ENCODE measurements at places on chromosomes 13 and 19.
A peak's percentile ranks its signal among the peaks of the same experiment; 100 is the strongest.

GRCh38 chr13:75485286-75486062, 3.5 kb upstream of the TBC1D4 start:
- no peak for DNase-seq

DNA sequence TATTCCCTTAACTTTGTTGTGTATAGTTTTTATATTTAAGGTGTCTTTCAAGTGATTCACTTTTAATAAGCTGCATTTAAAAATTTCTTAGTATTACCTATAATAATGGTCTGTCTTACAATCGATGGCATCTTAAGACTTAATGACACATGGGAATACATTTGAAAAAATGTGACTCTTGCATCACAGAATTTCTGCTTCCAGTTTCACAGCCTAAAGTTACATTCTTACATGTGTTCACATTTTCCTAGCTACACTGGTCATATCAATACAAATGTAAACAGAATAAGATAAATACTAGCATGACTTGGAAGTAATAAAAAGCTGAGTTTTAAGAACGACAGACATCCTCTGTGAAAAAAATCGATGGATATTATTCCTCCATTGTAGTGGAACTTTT, 1597.1 kb upstream of the MIR17HG start:
- no peak for DNase-seq

DNA sequence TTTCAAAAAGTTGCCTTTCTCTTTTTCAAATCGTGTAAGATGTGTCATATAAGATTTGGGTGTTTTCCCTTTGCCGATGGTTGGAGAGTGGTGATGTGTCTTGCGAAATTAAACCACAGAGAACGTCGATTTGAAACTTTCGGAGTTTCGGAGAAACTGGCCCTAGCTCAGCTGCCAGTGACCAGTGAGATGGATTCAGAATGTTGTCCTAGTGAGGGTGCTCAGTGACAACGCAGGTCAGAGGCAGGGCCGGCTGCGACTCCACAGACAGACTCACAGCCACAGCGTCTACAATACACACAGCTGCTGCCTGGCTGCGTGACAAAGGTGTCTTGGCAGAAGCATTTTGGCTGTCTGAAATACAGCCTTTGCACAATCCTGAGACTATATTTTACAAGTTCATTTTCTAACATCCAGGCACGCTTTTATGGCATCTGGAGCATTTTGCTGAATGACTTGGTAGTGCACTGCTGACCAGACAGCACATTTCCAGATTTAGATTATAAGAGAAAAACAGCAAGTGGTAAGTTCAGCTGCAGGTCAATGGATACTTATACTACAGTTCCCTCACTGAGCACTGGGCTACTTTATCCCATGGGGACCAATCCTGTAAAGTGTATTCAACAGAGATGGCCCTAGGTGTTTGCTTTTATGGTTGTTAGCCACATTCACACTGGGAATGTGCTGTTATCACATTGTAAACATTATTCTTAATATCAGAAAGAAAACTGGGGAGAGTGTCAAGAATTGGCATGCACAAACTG, 207.5 kb downstream of the KCNRG start:
- peak; percentile 75 for DNase-seq

DNA sequence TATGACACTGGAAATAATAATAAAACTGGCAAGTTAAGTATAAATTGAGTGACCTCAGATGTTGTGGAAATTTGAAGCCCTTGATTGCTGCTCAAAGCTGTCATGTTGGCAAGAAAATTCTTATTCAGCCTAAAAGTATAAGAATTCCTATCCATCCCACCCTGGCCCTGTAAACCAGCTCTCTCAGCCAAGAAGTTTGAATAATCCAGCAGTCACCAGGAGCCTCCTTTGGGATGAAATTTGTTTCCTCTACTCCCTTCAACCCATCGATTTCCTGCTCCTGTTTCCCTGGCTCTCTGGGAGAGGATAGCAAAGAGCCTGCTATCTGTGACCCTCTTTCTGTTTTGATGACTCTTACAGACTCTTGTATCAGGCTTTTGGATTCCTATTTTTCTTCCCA, 169.3 kb downstream of the LHFPL6 start:
- DNase-seq, result no peak

GRCh38 chr13:96700657-96701056, 293.6 kb downstream of the OXGR1 start:
- no peak for DNase-seq

DNA sequence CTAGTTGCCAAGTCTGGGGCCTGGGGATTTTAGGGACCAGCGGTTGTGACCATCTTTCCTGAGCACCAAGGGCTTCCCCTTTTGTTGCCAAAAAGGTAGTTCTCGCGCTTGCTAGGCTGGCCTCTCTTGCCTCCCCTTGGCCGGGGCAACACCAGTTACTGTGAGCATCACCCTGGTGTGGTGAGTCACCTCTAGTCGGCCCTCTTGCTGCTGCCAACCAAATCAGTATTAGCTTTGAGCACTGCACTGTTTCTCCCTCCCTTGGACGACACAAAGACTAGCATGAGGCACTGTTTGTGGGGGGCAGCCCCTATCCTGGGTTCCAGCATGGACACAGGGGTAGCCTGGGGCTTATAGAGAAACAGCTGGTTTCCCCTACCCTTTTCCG, 6.9 kb downstream of the SYDE1 start:
- DNase-seq, result no peak

DNA sequence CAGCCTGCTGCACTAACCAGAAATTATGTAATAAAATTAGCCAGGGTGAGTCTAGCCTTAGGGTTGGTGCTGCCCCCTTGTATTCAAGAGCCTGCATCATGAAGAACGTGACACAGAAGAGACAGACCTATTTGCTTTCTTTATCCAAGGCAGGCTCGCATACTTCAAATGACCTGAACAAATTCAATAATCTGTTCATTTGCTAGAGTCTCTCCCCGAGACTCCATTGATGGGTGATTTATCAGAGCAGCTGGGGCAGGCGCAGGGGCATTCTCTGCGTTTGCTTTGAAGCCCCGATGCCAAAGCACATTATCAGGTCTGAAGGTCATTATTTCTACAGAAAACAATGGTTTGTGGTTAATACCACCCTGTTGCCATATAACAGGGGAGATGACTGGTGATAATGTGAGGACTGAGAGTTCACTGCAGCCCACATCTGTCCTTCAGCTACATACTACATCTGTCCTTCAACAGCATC, 520.3 kb downstream of the DIAPH3 start:
- DNase-seq, result no peak

DNA sequence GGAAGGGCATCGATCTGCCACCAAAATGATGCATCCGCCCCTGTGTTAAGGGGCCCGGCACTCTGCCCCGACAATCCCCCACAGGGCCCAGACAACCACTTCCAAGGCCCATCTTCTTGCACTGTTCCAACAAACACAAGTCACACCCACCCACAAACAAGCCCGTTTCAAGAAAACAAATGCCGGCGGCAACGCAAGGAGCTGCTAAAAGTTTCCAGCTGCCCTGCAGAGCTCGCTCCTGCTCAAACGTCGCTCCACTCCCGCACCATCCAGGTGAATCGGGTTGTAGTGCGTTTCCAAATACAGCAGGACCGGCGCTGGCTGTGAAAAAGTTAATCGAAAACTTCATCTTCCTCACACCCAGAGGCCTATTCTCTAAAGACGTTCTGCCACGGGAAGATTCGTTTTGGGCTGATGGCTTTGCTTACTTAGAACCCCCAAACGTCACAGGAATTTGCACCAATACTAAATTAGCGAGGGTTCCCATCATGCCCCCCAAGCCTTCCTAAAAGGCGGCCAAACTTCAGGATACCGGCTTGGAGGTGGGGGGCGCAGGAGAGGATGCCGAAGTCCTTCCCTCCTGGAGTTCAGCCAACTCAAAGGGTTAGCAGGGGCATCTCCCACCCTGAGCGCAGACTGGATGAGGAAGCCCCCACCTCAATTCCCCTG, 107.4 kb upstream of the DOCK9 start:
- DNase-seq, result no peak

GRCh38 chr13:32381539-32381938, 46.4 kb downstream of the N4BP2L1 start:
- DNase-seq, result no peak

DNA sequence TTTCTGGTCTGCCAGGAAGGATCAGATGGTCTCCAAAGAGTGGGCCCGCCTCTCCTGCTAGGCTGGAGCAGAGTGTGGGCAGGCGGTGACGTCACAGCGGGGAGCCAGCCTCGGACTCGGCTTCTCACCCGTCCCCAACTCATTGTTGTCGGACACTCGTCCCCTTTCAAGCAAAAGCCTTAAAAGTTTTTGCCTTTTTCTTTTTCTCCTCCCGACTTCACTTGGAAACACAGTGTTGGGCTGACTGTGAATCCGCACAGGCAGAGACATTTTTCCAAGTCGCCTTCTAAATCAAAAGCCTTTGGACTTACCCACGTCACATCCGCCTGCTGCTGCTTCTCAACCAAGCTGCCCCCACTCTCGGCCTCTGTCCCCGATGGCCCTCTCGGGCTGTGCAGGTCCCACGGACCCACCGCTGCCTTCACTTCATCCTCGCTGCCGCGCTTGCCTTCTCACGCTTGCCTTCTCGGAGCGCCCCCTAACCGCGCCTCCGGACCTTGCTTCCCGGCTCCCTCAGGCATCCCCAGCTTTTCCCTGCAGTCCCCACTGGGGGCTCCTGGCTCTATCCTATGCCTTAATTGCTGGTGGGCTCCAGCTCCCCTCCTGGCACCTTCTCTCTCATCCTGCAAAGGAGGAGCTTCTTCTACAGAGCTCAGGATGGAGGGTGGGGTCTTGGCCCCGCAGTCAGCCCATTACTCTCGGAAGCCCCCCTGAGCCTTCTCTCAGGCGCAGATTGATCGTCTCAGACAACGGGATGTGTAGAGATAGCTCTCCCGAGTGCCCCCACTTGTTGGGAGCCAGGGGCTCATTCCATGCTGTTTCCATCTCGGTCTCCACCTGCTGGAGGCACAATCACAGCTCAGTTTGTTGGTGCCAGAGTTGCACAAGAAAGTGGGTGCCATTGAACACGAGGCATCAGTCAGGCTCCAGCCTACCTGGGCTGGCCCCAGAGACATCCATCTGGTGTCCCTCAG, 3.9 kb upstream of the ZNF135 start:
- DNase-seq, result no peak

GRCh38 chr13:23580684-23581060, 10.5 kb downstream of the TNFRSF19 start:
- DNase-seq, result no peak

DNA sequence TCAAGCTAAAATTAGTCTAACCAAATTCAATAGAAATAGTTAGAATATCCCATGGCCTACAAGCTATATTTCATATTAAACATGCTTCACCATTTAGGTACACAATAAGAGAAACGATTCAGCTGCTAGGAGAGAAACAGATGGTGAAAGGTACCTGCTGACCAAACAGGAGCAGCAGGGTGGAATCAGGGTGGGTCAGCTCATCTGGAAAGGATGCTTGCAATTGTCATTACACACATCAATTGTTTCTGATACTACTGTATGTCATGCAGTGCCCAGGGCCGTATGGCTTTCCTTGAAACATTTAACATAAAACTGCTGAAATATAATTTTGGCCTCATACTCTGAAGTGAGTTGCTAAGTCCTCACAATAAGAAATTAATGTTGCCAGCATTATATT, 776.0 kb downstream of the DACH1 start:
- DNase-seq, result no peak

DNA sequence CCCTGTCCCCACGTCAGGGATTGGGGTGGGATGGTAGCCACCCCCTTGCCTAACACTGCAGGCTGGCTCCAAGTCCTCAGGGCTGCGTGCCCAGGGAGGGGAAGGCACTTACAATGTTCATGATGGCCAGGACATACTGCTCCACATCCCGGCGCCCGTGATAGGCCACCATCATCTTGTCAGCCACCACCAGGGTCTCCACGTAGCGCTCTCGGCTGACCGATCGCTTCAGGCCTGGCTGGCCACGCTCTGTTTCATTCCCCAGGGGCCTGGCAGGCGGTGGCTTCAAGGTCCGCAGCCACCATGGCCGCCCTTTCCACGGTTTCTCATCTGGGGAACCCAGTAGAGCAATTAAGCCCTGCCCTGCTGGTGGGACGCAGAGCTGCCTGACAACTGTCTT, 9.7 kb downstream of the ADAMTS10 start:
- no peak for DNase-seq

DNA sequence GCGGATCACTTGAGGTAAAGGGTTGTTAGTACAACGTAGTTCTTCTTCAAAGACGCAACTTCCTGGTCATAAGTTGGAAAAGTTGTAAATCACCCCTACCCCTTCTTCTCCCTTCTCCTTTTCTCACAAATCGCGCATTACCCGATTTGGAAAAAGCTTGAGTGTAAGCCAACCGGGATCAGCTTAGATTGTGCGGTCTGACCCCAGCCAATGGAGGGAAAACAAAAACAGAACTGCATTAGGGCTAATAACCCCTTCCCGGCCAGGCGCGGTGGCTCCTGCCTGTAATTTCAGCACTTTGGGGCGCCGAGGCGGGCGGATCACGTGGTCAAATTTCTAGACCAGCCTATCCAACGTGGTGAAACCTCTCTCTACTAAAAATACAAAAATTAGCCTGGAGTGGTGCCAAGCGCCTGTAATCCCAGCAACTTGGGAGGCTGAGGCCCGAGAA, 806 bp downstream of the ZNF90 start:
- DNase-seq, result no peak
